ENCODE measurements at places on chromosomes 2 and 18.

GRCh38 chr2:162372818-162373217, 28.9 kb downstream of the GCA start:
- DNase-seq = no peak

DNA sequence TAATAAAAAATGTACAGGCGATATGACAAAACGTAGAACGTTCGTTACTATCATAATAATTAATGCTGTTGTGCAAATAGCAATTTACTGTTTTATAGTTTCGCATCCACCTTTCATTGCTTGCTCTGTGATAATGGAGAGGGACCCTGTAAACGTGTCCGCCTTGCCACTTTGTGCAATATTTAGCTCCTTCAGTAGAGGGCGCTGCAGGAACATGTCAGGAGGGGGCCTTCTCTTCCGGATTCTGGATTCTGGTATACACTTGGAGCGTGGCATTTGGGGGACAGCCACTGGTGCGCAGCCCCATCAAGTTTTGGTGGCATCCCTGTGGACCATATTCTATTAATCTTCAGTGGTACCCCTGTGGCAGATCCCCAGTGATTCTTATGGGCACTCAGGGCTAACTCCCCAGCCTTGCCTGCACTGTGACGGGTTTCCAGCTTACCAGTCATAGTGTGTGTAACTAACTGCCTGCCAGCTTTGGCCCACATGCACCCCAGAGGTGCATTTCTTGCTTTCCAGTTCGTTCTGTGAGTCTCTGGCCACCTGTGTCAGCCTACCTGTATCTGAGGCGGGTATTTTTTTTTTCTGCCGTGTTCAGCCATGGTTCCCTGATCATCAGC, 140.3 kb downstream of the CYRIA start:
- DNase-seq = no peak

- no peak for DNase-seq
These were observed 73.9 kb upstream of the MC2R start for GRCh38 chr18:13989199-13989598.

DNA sequence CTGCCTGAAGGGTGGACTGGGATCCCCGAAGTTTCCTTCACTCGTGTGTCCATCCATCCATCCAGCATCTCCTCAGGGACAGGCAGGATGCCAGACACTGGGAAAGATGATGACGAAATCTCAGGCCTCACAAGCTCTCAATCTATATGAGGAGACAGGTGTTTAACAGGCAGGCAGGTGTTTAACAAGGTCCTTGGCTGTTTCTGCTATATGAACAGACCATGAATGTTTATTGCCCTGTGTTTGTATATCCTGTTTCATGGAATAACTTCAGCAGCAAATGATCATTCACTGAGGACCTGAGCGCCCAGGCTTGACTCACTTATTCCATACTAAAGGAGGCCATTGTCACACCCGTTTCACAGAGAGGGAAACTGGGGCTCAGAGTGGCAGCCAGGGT, 685.8 kb upstream of the HS6ST1 start:
- DNase-seq = no peak

GRCh38 chr2:148725564-148725963, 81.0 kb downstream of the EPC2 start:
- no peak for DNase-seq

DNA sequence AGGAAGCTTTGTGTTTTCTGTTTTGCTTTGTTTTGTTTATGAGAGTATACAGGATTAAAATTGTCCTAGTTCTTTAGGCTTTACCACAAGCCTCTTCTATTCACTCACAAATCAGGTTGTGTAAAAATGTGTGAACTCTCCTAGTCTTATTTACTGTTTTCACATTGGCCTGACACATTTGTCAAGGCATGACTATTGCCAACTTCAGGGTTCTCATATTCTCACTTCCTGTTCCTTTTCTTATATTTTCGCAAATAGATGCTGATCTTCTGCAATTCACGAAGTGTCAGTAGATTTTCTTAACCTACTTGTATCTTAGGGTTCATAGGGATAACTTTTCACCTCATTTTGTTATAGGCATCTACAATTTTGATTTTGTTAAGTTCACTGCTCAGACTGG, 67.1 kb downstream of the CCDC102B start:
- no peak for DNase-seq

GRCh38 chr2:219446101-219446504, 11.5 kb downstream of the SPEG start:
- DNase-seq = no peak

DNA sequence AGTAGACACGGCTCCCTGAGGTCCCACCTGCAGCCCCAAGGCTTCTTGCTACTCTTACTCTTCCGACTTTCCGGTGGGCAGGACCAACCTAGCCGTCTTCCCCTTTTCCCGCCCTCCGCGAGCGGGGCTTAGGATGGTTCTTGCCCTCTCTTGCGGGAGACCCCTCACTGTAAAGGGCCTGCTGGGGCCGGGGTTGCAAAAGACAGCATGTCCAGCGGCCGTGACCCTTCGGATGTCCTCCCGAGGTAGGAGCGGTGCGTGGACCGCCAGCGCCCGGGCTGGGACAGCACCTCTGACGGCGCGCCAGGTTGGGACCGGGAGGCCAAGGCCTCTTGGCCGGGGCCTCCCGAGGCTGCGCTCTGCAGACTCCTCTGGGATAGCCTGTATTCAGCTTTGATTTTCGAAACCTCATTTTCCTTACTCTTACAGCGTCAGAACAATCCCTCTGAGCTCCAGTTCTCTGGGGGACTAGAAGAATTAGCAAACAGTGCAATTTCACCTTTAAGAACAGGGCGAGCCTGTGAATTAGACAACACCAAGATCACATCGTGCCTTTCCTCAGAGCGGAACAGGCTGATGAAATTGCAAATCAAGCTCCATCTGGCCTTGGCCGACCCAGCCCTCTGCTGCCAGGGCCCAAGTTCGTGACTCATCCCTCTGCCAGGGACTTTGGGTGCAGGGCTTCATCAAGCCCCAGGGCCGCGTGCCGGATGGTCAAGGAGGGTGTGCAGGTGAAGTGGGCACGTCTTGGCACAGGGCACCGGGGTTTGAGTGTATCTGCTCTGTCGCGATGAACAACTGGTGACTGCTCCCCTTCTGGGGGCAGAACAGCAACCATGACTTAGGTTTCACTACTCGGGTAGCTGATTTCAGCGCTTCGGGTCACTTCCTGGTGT, 777 bp downstream of the MOCOS start:
- DNase-seq = no peak

- no peak for DNase-seq
These were observed 11.7 kb upstream of the NAPG start for GRCh38 chr18:10514082-10514481.

DNA sequence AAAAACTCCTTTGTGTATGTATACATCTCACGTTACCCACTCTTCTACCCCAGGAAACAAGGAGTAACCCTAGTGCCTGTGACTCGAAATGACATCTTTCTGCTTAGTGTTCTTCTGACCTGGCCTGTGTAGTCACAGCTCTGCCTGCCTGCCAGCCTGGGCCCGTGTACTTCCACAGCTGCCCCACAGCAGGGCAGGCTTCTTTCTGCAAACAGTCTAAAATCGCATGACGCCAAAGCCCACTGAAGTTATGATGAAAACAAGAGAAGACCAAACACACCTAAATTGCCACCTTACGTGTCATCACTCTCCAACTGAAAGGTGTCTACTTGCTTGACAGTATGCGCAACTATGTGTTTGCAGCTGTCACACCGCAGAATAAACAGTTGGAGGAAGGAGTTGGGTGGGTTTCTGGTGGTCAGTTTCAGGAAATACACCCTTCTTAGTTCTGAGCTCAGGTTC, 1.5 kb downstream of the GAREM1 start:
- DNase-seq = peak; percentile 63

- DNase-seq = no peak
These were observed 29.1 kb upstream of the MGAT4A start for GRCh38 chr2:98759827-98760625.

DNA sequence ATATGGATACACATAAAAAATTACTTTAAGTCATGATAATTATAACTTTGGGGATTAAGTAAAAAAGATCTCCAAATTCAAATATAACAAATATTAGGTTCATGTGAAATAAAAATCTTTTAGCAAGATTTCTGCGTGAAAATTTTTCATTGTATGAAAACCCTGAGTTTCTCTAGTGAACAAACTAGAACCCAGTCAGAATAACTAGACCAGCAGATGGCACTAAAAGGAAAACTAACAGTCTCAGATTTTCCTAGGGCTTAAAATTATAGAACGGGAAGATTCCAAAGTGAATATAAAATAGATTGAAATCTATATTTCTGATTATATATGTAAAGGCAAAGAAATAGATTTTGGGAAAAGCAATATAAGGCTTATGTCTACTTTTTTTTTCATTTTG, 43.3 kb downstream of the TMEM200C start:
- DNase-seq = no peak

GRCh38 chr2:189628817-189629530, 32.3 kb upstream of the ASNSD1 start:
- DNase-seq = no peak

GRCh38 chr18:57131101-57131500, 15.8 kb upstream of the BOD1L2 start:
- DNase-seq = no peak

DNA sequence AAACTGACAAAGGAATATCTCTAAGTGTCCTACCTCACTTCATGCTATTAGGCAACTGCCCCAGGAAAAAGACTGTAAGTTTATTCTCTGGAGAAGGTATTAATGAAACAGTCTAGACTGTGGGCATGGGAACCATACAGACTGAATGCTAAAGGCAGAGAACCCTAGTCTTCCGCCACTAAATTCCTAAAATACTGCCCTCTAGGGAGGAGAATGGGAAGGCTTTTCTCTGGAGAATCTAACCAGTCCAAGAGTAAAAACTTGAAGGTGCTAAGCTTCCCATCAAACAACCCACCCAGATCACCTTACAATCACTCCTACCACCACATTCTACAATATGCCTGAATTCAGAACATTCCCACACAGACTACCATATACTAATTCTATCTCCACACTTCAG, 3.4 kb downstream of the SRBD1 start:
- DNase-seq = no peak

DNA sequence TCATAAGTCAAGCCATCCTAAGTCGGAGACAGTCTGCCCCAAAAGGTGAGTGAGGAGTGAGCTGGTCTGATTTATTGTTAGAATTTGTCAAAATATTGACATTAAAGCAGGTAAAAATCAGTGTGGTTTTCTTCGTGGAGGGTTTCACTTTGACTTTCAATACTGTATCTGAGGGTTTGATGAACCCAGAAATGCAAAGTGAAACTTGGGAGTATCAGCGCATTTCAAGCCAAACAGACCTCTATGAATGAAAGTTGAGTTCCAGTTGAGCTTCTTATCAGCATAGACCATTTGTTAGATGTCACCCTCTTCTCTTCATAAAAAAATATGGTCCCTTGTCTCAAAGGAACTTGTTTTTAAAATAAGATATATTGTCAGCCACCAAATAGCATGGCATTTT, 21.7 kb upstream of the CXCR4 start:
- DNase-seq = no peak

DNA sequence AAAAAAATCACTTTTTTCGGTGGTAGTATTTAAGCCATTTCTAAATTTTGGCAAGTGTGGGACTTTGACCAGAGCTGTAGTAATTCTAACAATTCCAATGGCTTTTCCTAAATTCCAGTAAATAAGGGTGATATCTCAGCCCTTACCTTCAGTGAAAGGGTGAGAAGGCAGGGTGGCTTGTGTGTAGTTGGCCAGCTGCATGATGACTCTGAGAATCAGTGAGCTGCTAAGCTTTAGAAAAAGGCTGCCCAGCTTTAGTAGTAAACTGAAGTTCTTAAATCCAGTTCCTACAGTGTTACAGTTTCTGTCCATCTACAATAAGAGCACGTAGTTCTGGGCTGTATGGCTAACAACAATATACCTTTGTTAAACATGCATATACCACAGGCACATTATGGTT, 42.0 kb downstream of the OXER1 start:
- no peak for DNase-seq

GRCh38 chr2:236612737-236613136, 43.1 kb downstream of the ACKR3 start:
- DNase-seq = no peak

DNA sequence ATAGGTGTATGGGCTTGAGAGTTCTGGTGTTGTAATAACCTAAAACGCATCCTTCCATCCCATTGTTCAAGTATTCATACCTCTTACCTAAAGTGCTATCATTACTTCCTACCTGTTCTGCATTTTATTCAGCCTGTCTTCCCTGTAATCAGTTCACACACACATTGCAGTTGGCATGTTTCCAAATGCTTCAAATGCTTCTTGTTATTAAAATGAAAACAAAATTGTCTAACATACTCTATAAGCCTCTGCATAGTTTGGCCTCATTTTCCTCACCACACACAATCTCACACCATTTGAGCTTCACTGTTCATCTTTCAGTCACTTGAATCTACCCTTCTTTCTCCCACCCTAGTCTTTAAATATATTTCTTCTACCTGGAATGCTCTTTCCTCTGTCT, 1178.2 kb upstream of the NRXN1 start:
- DNase-seq = no peak

GRCh38 chr2:56444339-56444738, 260.5 kb downstream of the CCDC85A start:
- no peak for DNase-seq

GRCh38 chr2:179850188-179850587, 11.2 kb downstream of the ZNF385B start:
- no peak for DNase-seq

DNA sequence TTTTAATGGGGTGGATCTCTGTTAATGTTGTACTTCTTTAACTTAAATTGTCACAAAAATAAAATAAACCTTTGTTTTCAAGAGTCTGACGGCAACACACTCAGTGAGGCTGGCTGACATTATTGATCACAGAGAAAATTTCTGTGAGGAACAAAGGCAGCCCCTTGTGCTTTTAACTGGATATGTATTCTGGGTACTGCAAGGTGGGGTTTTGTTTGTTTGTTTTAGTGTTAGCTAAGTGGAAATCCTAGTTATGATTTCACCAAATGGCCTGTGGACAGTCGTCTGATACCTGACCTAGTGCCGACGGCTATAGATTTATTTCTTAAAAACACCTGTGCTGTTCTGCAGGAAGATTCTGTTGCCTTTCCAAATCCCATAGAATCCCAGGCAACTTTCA, 1329.5 kb upstream of the ZEB2 start:
- DNase-seq = no peak

GRCh38 chr18:33900638-33901037, 322.6 kb downstream of the ASXL3 start:
- no peak for DNase-seq

DNA sequence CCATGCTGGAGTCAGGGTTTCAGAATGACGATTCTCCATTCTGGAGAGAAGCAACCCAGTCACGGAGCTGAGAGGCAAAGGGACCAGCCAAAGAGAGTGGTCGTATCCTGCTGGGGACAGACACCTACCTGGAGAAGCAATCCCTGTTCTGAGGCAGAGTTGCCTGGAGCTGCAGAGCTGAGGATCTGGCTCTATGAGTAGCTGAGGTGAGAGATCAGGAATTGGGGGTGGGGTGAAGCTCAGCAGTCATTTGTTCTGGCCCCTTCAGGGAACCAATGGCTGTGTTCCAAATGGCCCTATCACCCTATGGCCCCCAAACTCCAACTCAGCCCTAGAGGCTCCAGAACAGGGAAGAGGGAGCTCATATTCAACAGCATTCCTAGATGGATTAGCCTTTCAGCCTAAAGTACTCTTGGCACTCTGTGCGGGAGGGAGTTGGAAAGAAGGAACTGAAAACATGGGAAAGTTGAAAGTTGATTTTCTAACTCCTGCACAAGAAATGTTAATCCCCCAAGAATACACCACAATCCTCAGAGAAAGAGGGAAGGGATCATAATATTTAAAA, 3.3 kb upstream of the ATRAID start:
- DNase-seq = no peak

All from substantia nigra (tissue), 51 donors.